ENCODE measurements at places on chromosomes 6 and 20. TPM values are rescaled to one million over a fixed set of nuclear protein-coding genes. Genes with fewer than 3 reads are reported as not detected.

Gene DEFB116
- total RNA-seq, result not detected

GRCh38 chr6:135581211-135581610 is 83.7 kb upstream of the AHI1 start:
- DNase-seq, result no peak

GRCh38 chr20:48132834-48133233 is 347.6 kb upstream of the SULF2 start:
- no peak for DNase-seq

- DNase-seq, result no peak
Measured at GRCh38 chr6:23181356-23182110, 612.2 kb downstream of the HDGFL1 start.

GRCh38 chr20:25511183-25511582 is 74.1 kb downstream of the NINL start:
- DNase-seq, result no peak

GRCh38 chr6:137342607-137343190 is 123.5 kb upstream of the IFNGR1 start:
- no peak for DNase-seq

DNA sequence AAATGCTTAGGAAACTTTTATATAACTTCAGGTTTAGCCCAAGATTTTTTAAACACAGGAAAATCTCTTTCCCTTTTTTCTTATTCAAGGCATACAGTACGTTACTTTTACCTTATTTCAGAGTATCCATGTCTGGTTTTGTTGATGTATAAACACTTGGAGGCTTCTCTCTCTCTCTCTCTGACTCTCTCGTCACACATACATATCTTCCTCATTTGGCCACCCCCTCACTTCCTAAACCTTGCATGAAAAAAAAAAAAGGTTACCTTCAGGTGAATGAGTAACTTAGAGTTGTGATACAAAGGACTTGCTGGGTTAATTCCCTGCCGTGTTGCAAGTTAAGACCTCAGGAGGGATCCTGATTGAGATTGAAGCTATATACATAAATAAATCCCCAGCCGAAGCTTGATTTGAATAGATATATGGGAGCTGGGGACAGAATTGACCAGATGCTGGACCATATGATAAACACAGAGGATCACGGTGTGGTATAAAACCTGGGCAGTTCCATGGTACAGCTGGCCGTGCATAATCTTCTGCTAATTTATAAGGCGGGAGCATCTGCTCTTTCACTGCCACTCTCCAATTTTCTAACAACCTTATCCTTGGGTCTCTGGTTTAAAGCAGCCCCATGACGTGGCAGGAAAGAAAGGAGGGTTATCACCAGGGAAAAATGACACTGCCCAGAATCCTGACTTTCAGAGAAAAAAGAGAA is 55.1 kb upstream of the IL20RA start:
- DNase-seq, result no peak

- no peak for DNase-seq
Measured at GRCh38 chr6:114334237-114334636, 8.6 kb downstream of the HS3ST5 start.

DNA sequence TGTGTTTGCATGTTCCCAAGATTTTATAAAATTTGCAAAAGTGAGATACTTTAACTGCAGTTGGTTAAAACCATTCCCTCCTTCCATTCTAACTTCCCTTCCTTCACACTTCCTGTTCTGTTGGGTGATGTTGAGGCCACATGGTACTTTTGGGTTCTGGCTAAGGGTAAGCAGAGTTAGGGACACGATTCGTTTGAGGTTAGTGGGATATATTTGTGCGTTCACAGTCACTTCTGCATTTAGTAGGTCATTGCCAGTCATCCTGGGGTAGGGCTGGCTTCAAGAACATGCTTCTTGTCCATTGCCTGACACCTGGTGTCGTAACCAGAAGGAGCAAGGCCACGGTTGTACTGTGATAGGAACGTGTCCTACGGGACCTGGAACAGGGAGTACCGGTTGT is 340.1 kb downstream of the ZFAND3 start:
- no peak for DNase-seq

DNA sequence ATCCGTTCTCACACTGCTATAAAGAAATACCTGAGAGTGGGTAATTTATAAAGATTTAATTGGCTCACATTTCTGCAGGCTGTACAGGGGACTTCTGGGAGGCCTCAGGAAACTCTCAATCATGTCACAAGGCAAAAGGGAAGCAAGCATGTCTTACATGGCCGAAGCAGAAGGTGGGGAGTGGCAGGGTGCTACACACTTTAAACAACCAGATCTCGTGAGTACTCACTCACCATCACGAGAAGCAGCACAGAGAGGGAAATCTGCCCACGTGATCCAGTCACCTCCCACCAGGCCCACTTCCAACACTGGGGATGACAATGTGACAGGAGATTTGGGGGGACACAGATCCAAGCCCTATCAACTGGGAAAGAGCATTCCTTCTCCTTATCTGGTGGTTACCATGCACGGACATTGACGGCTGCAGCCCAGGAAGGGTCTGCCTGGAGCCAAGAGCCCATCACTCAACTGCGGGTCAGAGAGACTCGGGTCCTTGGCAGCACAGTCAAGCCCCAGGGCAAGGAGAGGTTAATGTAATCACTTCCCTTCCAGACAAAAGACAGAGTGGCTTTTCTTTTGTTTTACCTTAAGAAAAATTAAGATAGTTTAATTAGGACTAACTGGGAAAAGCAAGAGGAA is 112.3 kb upstream of the CST7 start:
- DNase-seq, result no peak

DNA sequence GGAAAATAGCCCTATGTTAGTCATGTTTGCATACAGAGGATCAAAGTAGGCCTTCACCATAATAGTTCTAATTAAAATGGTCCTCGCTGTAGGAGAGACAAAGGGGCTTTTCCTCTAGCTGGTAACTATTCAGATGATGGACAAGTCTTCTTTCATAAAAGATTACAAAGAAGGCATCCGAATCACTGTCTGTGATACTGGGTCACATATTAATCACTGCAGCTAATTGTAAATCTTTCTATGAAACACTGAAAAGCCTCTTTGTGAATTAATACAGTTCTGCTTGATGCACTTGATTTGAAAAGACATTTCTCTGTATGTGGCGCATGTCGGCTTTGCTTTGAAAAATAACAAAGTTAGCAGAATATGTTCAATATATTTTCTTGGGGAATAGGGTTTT is 520.8 kb downstream of the KIF16B start:
- no peak for DNase-seq

Gene TRIM15
- 0.26 TPM for total RNA-seq

Gene L3MBTL3
- total RNA-seq, result 5.4 TPM

Gene MLN
- not detected for total RNA-seq

Gene NCOA3
- total RNA-seq, result 83.4 TPM

GRCh38 chr6:144762469-144762868 is 477.3 kb downstream of the UTRN start:
- no peak for DNase-seq

Gene ADGRB3
- total RNA-seq, result not detected

GRCh38 chr6:12420626-12421025 is 130.5 kb downstream of the EDN1 start:
- DNase-seq, result no peak

Gene MRPS18B
- total RNA-seq, result 114 TPM

- DNase-seq, result peak; percentile 70
Measured at GRCh38 chr6:37314487-37315156, 39.2 kb upstream of the RNF8 start.

Gene ID4
- not detected for total RNA-seq

DNA sequence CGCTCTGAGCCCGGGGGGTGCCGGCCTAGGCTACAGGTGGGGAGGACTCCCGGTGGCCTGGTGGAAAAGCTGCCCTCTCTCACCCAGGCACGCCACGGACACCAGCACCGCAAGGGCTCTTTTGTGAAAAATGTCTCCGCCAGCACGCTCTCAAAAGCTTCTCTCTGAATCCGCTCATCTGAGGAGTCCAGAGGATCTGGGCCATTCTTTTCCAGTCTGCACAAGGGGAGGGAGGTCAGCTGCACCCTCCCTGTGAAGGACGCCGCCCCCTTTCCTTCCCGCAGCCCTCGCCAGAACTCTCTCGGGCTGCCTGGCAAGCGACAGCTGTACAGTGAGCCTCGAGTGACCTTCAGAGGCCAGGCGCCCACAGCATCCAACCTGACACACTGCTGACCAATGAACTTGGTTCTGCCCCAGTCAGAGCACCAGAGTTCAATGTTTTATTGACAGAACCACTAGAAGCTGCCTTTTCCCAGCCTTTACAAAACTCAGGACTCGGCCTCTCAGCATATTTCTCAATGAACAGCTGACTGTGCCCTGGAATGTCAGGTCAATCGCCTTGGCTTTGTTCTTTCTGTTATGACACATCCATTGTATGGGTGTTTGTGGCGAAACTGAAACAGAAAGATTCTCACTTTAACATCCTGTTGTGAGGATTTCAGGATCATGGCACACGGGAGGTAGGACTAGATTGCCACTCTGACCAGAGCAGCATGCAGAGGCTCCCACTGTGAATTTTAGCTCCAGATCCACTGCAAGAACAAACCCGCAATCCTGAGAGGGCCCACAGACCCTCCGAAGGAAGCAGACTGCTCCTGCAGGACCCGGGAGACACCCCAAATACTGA is 26.7 kb downstream of the SERPINB9 start:
- DNase-seq, result no peak

DNA sequence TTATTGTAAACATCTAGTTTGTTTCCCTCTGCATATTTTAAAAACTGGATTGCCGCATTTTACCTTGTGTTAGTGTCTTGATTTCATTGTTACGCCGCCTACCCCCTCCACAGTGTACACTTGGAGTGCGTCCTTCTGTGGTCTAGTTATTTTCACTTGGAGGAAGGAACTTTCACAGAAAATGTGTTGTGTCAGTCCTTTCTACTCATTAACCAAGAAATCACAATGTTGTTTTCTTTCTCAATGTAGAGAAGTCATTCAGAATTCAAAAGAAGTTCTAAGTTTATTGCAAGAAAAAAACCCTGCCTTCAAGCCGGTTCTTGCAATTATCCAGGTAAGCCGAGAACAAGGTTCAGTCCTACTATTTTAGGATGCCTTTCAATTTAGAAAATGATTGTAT is 10.3 kb downstream of the MTHFD1L start:
- DNase-seq, result no peak

Gene TBPL1
- 33.9 TPM for total RNA-seq

Gene UST
- 2.8 TPM for total RNA-seq

DNA sequence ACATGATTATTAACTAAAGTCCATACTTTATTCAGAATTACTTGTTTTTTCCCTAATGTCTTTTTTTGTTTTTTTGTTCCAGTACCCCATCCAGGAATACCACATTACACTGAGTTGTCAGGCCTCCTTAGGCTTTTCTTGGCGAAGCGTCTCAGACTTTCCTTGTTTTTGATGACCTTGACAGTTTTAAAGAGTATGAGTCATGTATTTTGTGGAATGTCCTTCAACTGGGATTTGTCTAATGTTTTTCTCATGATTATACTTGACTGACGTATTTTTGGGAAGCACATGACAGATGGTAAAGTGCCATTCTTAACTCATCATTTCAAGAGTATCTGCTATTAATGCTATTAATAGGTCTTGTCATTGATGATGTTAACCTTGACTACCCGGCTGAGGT is 23.6 kb downstream of the ENPP1 start:
- no peak for DNase-seq

- DNase-seq, result no peak
Measured at GRCh38 chr6:121365536-121366521, 31.5 kb upstream of the TBC1D32 start.

DNA sequence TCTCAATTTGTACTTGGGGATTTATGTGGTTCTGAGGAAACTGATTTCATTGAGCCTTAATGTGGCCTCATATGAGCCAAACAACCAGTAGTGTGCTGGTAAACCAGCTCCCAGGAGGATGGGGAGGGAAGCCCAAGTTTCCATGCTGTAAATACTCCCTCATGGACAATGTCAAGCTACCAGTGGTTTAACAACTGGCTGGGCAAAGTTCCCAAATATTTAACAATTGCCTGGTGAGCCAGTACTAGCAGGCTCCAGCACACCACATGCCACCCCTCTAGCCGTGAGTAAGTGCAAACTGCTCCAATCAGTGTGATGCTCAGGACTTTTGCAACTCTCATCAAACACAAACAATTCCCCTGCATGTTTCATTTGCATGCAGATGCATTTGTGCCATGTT is 19.2 kb upstream of the CDKN1A start:
- DNase-seq, result no peak

DNA sequence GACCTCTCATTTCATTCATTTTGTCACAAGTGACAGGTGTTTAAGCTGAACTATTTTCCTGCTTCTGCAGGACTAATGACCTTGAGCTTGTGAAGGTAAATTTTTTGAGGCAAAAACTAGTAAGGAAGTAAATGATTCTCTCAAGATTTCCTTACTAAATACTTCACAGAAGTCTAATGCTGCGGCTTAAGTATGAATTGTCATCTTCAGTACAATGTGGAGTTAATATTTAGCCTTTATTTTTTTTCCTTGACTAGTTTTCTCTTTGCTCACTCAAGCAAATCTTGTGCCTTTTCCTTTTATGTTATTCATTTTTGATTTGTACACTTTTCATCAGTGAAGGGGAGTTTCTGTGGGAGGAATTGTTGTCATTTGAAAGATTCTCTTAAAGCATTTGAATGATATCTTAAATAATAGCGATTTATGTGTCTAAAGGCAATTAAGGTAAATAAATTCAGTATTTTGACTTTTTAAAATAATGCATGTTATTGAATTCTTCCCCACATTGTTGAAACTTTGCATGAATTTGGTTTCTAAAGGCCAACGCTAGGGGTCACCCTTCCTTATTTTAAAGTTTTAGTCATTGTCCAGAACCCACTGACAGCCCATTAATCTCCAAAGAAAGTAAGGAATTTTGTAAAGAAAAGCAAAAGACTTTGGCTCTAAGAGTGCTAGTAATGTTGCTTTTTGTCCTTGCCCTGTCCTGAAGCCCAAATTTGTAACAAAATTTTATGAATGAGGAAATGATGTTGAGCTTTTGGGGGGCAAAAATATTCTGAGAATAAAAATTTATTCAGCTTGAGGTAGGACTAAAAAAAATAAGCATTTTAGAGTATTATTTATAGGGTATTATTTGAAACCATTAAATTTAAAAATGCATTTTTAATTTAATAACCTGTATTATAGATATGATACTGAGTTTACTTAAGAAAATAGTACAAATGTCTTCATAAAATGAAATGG is 157.4 kb upstream of the LAMA2 start:
- DNase-seq, result peak; percentile 40

Gene RCAN2
- 0.57 TPM for total RNA-seq

Gene C20orf144
- 0.16 TPM for total RNA-seq

Gene OR14J1
- not detected for total RNA-seq

- DNase-seq, result no peak
Measured at GRCh38 chr6:129662406-129662766, 47.6 kb downstream of the ARHGAP18 start.

GRCh38 chr6:135305684-135306083 is 124.6 kb downstream of the MYB start:
- no peak for DNase-seq

DNA sequence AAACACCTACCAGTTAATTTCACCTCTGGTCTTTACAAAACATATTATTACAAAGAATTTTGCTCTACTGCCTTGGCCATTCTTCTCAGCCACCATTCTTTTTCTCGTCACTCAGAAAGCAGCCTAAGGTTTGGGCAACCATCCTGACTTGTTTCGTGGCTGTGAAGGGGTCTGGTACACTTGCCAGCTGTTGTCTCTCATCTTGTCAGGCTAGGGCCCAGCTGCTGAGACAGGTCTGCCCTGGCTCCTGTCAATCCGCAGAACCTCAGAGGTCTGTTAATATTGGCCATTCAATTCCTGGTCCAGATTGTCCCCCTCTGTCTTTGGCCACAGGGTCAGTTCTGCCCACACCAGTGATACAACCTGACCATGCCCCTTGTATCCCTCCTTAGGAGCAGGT is 197.7 kb downstream of the UBE3D start:
- no peak for DNase-seq

Gene MDC1
- 92.0 TPM for total RNA-seq

Measured in activated CD4-positive, alpha-beta T cell treated with anti-CD3 and anti-CD28 coated beads for 36 hours (primary cell).